Mesendoderm (in vitro differentiated cells): ENCODE measurements at places on chromosomes 13 and 19.

GRCh38 chr13:114096031-114096485 lies 36.4 kb downstream of the RASA3 start:
- H3K36me3 ChIP-seq: no peaks in the 10 kb centered on the region
- no peak overlapping the region for H3K27ac ChIP-seq
- no peaks in the 10 kb centered on the region for H3K27me3 ChIP-seq

DNA sequence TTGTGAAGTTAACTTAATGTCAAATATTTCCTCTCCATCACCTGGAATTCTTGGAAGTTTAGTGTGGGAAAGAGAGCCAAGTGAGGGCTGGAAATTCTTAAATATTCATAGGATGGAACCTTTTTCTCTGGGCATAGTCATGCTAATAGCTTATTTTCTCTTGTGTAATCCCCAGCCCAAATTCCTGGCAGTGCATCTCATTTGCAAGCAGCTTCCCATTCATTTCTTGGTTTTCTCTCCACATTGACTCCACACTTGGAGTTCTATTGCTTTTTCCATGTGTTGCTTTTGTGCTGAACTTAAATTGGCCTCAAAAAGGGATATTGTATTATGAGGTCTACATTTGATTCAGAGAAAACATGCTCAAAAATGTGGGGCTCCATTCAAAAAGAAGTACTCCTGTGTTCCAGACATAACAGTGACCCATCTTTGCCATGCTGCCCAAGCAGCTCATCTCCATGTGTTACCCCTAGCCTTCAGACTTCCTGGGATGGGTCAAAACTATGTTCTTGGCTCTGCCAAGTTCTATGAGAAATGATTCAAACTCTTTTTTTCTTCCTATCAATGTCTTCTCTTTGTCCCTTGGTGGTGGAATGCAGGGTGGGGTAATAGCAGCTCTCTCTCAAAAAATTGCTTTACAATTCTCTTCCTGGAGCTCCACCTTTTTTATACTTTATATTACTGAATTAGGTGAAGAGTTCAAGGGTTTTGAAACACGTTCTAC lies 2471.5 kb downstream of the PCDH9 start:
- H3K36me3 ChIP-seq: no peaks in the 10 kb centered on the region
- H3K27me3 ChIP-seq: no peaks in the 10 kb centered on the region
- H3K4me3 ChIP-seq: no peak overlapping the region
- H3K4me1 ChIP-seq: no peaks in the 10 kb centered on the region
- DNase-seq: peak; percentile 64

- no peaks in the 10 kb centered on the region for H3K4me1 ChIP-seq
- H3K27ac ChIP-seq: no peak overlapping the region
- no peak overlapping the region for H3K4me3 ChIP-seq
- no peak for DNase-seq
- H3K36me3 ChIP-seq: no peaks in the 10 kb centered on the region
Observed at GRCh38 chr13:35129500-35129899, 187.4 kb downstream of the NBEA start.

GRCh38 chr13:27481766-27482165 lies 31.4 kb upstream of the MTIF3 start:
- DNase-seq: peak; percentile 84
- H3K27ac ChIP-seq: no peak overlapping the region
- H3K36me3 ChIP-seq: no peaks in the 10 kb centered on the region
- H3K4me1 ChIP-seq: no peaks in the 10 kb centered on the region
- H3K27me3 ChIP-seq: no peaks in the 10 kb centered on the region
- no peak overlapping the region for H3K4me3 ChIP-seq
